Pericardium fibroblast (primary cell): ENCODE measurements at places on chromosomes 7 and 10. TPM values are rescaled to one million over a fixed set of nuclear protein-coding genes. Genes with fewer than 3 reads are reported as not detected.

PDZD7 gene
- 0.35 and 1.4 TPM in 2 replicates for total RNA-seq

MYL10 gene
- total RNA-seq, result not detected in 2 replicates

ASB4 gene
- 0.09 TPM in 1 of 2 replicates, not detected in the other for total RNA-seq

TDRD1 gene
- 0.23 TPM in 1 of 2 replicates, not detected in the other for total RNA-seq

ANKRD30A gene
- total RNA-seq, result not detected in 2 replicates

STK31 gene
- total RNA-seq, result not detected in 2 replicates

SH2D4B gene
- total RNA-seq, result not detected in 2 replicates

BTBD16 gene
- total RNA-seq, result not detected in 2 replicates

MYO1G gene
- not detected in 2 replicates for total RNA-seq

CYP3A5 gene
- total RNA-seq, result 0.43 TPM in 1 of 2 replicates, not detected in the other

GIMAP8 gene
- total RNA-seq, result not detected in 2 replicates

FAM24A gene
- total RNA-seq, result not detected in 2 replicates

LBX1 gene
- under 0.01 TPM in 1 of 2 replicates, not detected in the other for total RNA-seq

ZNF117 gene
- 3.0 and 4.8 TPM in 2 replicates for total RNA-seq

IFIT3 gene
- 12.8 and 22.5 TPM in 2 replicates for total RNA-seq

ST8SIA6 gene
- 1.6 TPM in 1 of 2 replicates, not detected in the other for total RNA-seq

TMEM270 gene
- total RNA-seq, result not detected in 2 replicates

DNAJC12 gene
- total RNA-seq, result 9.9 and 12.8 TPM in 2 replicates

THSD7A gene
- total RNA-seq, result 0.09 and 0.23 TPM in 2 replicates

LDB3 gene
- 0.17 and 0.23 TPM in 2 replicates for total RNA-seq

TBX20 gene
- total RNA-seq, result 1.4 and 39.8 TPM in 2 replicates

PAXIP1 gene
- total RNA-seq, result 6.4 and 6.9 TPM in 2 replicates

GPER1 gene
- total RNA-seq, result 3.4 and 8.3 TPM in 2 replicates

STEAP1B gene
- total RNA-seq, result 2.9 and 3.8 TPM in 2 replicates

SFTPA1 gene
- not detected in 2 replicates for total RNA-seq

DPY19L1 gene
- 24.3 and 26.7 TPM in 2 replicates for total RNA-seq

NME8 gene
- not detected in 2 replicates for total RNA-seq

GRID2IP gene
- 0.09 TPM in 1 of 2 replicates, not detected in the other for total RNA-seq

PPP1R17 gene
- not detected in 2 replicates for total RNA-seq

CRPPA gene
- total RNA-seq, result 0.93 and 0.94 TPM in 2 replicates

ASCC1 gene
- total RNA-seq, result 23.8 and 33.6 TPM in 2 replicates

NSMCE4A gene
- total RNA-seq, result 17.5 and 25.1 TPM in 2 replicates

BRAF gene
- 7.1 and 14.8 TPM in 2 replicates for total RNA-seq

TEX47 gene
- total RNA-seq, result not detected in 2 replicates

LFNG gene
- 7.7 and 7.9 TPM in 2 replicates for total RNA-seq

SFRP4 gene
- total RNA-seq, result 0.93 and 2.6 TPM in 2 replicates

ZP3 gene
- total RNA-seq, result 1.4 and 6.5 TPM in 2 replicates

EGR2 gene
- 3.3 and 5.1 TPM in 2 replicates for total RNA-seq

VOPP1 gene
- total RNA-seq, result 30.4 and 38.0 TPM in 2 replicates

PSMC2 gene
- 89.4 and 121 TPM in 2 replicates for total RNA-seq

LIPJ gene
- not detected in 2 replicates for total RNA-seq
